ENCODE measurements at places on chromosomes 5 and 9.

DNA sequence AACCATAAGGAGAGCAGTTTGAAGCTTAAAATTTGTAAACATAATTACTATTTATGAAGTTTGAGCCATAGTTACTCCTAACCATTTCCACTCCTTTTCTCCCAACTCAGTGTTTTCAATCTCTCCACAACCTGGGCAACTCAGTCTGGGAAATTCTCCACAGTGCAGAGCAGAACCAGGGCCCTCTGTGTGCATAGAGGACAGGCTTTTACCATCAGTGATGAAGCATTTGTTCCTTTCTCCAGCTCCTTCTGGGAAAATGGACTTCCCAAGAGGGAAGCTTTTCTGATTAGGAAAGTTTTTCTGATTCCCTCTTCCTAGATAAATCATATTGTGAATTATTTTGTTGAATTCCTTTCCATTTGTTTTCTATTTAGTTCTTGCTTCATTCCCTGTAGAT, 132.3 kb upstream of the MPDZ start:
- no peak for DNase-seq

DNA sequence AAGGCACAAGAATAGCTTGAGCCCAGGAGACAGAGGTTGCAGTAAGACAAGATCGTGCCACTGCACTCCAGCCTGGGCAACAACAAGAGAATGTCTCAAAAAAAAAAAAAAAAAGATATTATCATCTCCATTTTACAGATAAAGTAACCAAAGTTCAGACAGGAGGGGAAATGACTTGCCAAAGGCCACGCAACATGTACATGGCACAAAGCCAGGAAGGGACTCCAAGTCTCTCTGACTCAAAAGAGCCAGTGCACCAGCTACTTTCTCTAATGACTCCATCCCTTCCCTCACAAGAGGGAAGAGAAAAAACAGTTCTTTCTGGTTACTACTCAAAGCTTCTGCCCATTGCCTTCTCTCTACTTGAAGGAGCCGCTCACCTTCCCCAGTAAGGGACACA, 34.1 kb downstream of the SIL1 start:
- no peak for DNase-seq

DNA sequence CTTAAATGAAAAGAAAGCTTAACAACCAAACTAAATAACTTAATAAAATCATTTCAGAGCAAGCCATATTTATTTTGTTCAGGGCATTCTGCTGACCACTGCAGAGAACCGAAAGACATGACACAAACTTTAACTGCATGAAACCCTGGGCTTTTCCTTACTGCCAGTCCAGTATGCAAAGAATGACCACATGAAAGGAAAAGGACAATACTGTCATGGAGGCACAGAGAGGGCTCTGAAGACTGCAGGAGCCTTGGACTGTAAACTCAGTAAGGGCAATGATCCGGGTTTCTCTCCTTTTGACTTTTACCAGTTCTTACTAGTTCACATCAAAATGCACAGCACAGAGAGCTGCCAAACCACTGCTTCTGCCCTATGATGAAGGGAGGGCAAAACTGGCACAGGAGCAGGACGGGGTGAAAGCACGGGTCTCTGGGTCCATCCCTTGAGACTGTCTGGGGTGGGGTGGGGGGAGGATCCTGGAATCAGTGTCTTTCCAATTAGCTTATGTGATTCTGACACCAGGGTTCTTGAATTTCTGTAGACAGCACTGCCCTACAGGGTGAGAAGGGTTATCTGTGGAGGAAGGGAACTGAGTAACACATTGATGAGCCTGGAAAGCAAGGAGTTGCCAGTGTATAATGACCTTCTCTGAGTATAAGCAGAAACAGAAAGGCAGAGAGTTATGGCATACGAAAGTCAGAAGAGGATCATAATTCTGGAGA, 44.7 kb downstream of the RNF130 start:
- no peak for DNase-seq

GRCh38 chr5:143930561-143930960, 118.6 kb downstream of the HMHB1 start:
- no peak for DNase-seq

- no peak for DNase-seq
Measured at GRCh38 chr9:92807757-92808725, 43.4 kb upstream of the BICD2 start.

GRCh38 chr9:98556511-98556910, 152.2 kb downstream of the GABBR2 start:
- DNase-seq = no peak

DNA sequence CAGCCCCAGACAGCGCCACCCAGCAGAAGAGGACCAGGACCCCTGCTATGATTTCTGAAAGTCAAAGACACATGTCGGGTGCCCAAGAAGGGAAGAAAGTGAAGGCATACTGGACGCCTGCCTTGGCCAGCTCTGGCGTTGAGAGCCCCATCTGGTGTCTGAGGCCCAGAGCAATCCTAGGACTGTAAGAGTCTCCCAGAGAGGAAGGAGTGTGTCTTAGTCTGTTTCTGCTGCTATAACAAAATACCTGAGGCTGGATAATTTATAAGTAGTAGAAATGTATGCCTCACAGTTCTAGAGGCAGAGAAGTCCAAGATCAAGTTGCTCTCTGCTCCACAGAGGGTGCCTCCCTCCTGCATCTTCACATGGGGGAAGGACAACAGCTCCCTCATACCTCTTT, 10.8 kb downstream of the RASGEF1C start:
- no peak for DNase-seq

GRCh38 chr9:137705443-137705863, 86.6 kb downstream of the EHMT1 start:
- DNase-seq = no peak

DNA sequence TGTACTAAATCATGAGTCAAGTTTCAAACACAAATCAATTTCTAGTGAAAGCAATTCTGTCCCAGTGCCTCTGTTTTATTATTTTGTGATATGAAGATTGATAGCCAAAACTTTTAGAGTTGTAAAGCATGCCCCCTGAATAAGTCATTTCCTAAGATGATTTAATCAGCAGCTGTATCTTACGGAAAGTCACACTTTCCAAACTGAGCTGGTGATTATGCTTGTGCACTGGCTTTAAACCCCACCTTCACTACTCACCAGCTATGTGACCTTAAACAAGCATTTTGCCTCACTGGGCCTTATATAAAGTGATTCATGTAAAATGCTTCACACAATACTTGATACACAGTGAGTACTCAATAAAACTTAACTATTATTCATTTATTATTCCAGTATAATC, 78.1 kb downstream of the EDIL3 start:
- no peak for DNase-seq

DNA sequence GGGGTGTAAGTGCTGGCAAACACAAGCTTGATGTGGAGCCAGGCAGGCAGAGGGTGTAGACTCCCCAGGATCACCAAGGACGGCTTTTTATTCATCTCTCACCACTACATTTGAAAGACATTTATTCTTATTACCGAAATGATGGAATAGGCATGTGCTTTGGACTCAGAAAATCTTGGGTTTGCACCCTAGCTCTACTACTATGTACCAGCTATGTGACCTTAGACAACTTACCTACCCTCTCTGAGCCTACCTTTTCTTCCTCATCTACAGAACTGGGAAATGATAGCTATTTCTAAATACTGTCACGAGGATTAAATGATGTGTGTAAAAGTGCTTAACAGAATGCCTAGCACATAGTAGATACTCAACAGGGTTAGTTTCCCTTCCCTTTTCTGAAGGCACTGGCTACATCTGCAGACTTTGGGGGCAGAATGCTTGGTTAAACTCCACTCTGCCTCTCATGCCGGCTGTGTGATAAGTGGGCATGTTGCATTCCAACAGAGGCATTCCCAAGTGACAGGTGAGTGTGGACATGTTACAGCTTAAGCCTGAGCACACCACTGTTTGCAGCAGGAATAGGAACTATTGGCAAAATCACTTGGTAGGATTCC, 94.8 kb downstream of the SLC1A3 start:
- DNase-seq = no peak

DNA sequence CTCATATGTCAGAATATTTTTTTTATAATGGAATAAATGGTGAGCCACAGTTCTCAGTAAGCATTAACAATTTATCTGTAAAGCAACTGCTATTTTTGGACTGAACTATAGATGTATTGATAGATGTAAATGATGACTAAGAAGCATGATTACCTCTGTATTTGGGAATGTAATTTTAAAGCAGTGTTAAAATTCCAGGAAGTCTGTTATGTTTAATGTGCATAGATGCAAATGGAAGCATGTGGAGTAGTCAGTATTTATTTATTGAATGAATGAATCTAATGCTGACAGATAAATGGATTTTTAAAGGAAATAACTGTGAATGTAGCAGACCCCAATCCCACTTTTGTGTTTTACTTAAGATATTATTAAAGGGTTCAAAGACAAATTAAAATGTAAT, 95.0 kb downstream of the ATG10 start:
- DNase-seq = no peak

DNA sequence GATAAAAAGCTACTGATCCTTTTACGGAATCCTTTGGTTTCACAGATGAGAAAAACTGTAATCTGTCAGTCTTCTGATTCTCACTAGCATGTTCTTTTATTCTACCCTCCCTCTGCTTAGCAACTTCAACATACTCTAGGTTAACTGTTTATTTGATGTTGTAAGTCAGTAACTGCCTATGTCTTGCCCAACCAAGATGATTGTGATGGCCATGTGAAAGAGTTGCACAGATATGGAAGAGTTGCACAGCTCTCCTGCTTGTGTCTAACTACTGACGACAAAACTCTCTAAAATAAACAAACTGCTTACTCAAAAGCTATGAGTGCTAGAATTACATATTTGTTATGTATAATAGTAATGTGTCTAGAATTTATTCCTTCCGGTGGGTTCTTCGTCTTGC, 227.3 kb upstream of the DAB2 start:
- no peak for DNase-seq

DNA sequence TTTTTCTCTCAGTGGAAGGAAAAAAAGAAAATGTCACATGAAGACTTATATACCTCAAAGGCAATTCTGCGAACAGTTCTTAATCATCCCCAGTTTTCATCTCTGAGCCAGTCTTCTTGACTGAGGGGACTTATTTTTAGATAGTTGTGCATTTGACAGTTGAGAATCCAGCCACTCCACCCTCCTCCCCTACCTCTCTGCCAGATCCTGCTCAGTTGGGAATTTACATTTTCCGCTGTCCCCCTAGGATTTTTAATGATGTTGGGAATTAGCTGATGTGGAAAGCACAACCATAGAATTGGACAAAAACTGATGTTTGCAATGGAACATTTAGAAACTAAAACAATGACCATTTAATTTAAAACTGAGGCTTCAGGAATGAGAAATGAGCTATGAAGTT, 194.3 kb upstream of the PIK3R1 start:
- DNase-seq = no peak

DNA sequence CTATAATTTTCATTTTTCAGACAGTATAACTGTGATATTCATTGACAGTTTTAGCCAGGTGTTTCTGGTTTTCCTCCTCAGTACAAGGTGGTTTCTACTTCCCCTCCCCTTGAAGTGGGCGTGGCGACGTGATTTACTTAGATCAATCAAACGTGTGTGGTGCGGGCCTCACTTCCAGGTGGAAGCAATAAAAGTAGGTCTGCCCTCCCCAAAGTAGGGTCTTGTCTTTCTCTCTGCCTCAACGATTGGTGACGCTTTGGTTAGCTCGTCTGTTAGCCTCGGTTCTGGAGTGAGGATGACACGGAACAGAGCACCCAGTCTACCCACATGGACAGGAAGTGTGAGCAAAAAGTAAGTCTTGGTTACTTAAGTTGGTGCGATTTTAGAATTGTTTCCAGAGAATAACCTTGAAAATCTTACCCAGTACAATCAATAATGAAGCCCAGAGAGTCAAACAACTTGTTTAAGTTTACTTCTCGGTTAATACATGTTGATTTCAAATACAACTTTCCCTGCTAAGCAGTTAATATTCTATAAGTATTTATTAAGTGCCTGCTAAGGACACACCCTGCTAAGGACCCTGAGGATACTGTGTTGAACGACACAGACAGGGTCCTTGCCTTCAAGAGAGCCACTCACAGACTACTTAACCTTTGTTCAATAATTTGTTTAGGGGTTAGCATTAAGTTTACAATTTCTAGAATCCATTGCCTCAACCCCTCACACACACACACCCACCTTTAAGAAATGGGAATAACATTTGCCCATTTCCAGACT, 48.4 kb downstream of the COX7C start:
- DNase-seq = no peak

DNA sequence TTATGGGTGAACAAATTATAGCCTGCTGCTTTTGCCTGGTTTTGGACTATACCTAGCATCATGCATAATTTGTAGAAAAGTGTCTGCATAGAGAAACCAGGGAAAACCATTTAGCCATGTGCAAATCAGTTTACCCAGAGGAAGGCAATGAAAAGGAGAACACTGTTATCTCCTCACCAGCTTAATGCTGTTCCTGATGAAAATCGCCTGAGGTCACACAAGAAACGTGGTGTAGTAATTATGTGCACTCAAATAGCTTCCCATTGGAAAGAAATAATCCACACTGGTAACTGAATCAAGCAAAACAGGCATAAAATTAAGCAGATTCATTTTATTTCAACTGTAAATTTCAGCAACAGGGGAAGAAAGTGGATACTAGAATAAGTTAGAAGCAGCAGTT, 51.7 kb upstream of the FAM240B start:
- DNase-seq = no peak

DNA sequence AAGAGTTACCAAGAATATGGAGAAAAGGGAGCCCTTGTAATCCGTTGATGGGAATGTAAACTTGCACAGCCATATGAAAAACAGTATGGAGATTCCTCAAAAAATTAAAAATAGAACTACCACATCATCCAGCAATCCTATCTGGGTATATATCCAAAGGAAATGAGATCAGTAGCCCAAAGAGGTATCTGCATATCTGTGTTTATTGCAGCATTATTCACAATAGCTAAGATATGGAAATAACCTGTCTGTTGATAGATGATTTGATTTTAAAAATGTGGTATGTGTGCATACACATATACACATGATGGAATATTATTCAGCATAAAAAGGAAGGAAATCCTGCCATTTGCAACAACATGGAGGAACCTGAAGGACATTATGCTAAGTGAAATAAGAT, 48.3 kb upstream of the EBF1 start:
- no peak for DNase-seq

DNA sequence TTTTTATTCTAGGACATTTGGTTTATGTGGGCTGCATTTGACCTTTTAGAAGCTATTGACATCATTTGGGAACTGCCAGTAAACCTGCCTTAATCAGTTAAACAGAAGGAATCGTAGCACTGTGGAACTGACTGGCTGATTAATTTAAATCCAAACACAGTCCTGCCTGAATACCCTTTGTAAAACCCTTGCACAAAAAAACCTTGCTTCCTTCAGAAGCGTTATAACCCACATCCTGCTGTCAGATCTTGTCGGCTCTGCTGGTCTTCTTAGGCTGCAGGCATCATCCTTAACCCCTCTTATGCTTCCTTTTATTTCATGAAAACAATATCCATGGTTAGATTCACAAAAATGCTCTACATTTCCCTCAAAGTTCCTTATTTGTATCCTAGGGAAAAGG, 46.3 kb downstream of the PAM start:
- no peak for DNase-seq

- no peak for DNase-seq
Measured at GRCh38 chr9:122865300-122865699, 36.9 kb upstream of the PDCL start.

DNA sequence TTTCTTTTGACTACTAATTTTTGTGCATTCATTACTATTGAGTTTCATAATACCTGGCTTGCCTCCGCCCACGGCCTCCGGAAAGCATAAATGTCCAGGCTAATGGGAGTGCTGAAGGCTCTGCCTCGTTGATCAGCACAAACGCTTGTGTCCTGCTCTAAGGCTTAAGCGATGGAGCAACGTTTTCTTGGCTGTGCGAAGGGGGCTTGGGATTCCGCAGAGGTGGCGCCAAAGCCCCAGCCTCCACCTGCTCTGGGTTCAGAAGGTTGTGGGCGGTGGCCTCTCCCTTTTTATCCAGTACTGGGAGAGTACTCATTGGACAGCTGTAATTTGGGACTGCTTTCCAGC, 19.7 kb downstream of the ANXA2R start:
- DNase-seq = no peak
